GM23248 (cell line): ENCODE measurements at places on chromosomes 6 and 20. TPM values are rescaled to one million over a fixed set of nuclear protein-coding genes. Genes with fewer than 3 reads are reported as not detected.

Gene CRIP3
- total RNA-seq = not detected in 2 replicates

Gene GTSF1L
- total RNA-seq = not detected in 2 replicates

Gene SYNCRIP
- total RNA-seq = 77.9 and 99.0 TPM in 2 replicates

Gene KCNG1
- total RNA-seq = 19.1 and 29.0 TPM in 2 replicates

Gene ARMC2
- 0.97 and 1.4 TPM in 2 replicates for total RNA-seq

Gene OXT
- not detected in 2 replicates for total RNA-seq

Gene ABHD16B
- total RNA-seq = not detected in 2 replicates

Gene BHLHE23
- not detected in 2 replicates for total RNA-seq

Gene ERMARD
- total RNA-seq = 15.6 and 22.3 TPM in 2 replicates

Gene C20orf202
- total RNA-seq = not detected in 2 replicates

Gene MMP24
- total RNA-seq = 7.1 and 8.5 TPM in 2 replicates

Gene C6orf163
- total RNA-seq = 0.51 and 1.5 TPM in 2 replicates

Gene TNFRSF21
- total RNA-seq = 2.9 and 3.9 TPM in 2 replicates

Gene PYGB
- 116 and 123 TPM in 2 replicates for total RNA-seq

Gene HLA-DQB1
- total RNA-seq = not detected in 2 replicates

Gene GLP1R
- not detected in 2 replicates for total RNA-seq

Gene PBOV1
- not detected in 2 replicates for total RNA-seq
